Osteoblast (primary cell): ENCODE measurements at places on chromosomes 3 and 15.

GRCh38 chr3:12195231-12195630, 36.5 kb upstream of the TIMP4 start:
- H3K4me3 ChIP-seq = no peak overlapping the region
- no peak for DNase-seq
- no peaks in the 10 kb centered on the region for H3K27me3 ChIP-seq
- no peak overlapping the region for H3K27ac ChIP-seq

DNA sequence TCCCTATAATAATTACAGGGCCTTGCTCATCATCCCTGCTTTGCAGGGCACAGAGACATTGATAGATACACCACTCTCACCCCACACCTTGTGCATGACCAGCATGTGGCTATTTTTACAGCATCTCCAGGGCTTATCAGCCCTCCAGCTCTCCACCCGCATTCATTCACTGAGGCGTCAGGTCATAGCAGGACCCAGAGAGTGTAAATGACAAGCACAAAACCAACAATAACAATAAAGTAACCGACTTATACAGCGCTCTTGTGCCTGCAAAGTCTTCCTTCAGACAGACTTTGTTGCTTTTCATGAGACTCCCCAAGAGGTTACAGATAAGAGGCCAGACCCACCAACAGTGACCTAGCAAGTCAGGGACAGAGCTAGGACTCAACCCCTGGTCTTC, 80.7 kb downstream of the TLE3 start:
- no peak overlapping the region for H3K4me3 ChIP-seq
- H3K27ac ChIP-seq = no peak overlapping the region
- no peaks in the 10 kb centered on the region for H3K4me1 ChIP-seq
- H3K36me3 ChIP-seq = no peaks in the 10 kb centered on the region

DNA sequence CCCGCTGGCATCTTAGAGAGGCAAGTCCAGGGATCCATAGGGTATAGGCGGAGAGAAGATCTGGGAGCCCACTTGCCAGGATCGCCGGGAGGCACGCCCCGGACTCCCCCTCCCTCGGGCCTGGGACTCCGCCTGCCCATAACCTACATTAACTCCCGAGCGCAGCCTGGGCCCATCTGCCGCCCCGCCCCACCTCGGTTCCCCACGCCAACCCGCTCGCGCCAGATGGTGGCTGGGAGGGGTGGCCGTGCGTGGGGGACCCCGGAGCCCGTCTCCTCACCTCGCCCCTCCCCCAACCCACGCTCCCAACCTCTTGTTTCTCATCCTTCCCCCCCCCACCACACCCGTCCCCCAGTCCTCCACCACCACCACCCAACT, 1.7 kb upstream of the DLL4 start:
- H3K27me3 ChIP-seq = peaks cover 72% of the 10 kb centered on the region
- H3K27ac ChIP-seq = no peak overlapping the region
- DNase-seq = peak; percentile 78
- H3K36me3 ChIP-seq = no peaks in the 10 kb centered on the region

- peaks cover 7% of the 10 kb centered on the region for H3K4me1 ChIP-seq
- H3K27me3 ChIP-seq = peaks cover 5% of the 10 kb centered on the region
- no peaks in the 10 kb centered on the region for H3K36me3 ChIP-seq
- H3K4me3 ChIP-seq = peak overlapping the region; percentile 78
- no peak for DNase-seq
Observed at GRCh38 chr3:53044371-53044710, 1.5 kb downstream of the SFMBT1 start.

GRCh38 chr3:12796171-12797123, at the start of gene CAND2:
CAND2 (plus strand) TSS chr3:12796680; CDS start chr3:12796721, 41 bp downstream.
- peak; percentile 94 for DNase-seq
- H3K4me3 ChIP-seq = peak within 1 kb of the TSS; percentile 77
- no peaks in the 10 kb centered on the region for H3K27me3 ChIP-seq
- H3K36me3 ChIP-seq = no peaks in the 10 kb centered on the region
- H3K27ac ChIP-seq = peak within 1 kb of the TSS; percentile 23
